GM12892 (cell line): ENCODE measurements at places on chromosomes 7 and 10.

DNA sequence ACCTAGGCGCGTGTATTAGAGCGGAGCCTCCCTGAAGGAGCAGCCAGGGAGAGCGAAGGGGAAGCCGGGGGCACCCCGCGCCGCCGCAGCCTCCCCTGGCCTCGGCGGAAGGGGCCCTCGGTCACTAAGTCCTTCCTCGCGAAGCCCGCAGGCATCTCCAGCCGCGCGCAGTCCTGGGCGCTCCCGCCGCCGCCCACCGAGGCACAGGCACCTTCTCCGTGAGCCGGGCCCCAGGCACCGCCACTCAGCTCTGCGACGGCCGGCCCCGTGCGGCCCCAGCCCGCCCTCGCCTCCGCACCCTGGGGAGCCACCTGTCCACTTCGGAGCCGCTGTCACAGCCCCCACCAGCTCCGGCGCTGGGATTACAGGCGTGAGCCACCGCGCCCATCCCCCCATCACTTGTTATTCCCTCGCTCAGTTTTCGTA is 80.8 kb downstream of the ZNF467 start:
- no peak for DNase-seq

- no peak for DNase-seq
Measured at GRCh38 chr10:13649844-13650520, 63.2 kb downstream of the PRPF18 start.

- DNase-seq = no peak
Measured at GRCh38 chr10:9268176-9268575, 1213.7 kb downstream of the GATA3 start.

DNA sequence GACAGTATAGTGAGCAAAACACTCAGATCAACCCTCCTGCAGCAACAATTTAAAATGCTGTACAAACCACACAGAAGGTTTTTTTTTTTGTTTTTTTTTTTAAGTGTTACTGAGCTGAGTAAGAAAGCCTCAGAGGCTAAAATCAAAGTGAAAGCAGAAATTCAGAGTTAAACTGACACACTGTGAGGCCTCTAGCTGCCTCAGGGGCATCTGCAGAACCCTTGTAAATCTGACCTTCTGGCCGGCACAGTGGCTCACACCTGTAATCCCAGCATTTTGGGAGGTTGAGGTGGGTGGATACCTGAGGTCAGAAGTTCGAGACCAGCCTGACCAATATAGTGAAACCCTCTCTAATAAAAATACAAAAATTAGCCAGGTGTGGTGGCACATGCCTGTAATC is 7.4 kb upstream of the GNA12 start:
- no peak for DNase-seq

DNA sequence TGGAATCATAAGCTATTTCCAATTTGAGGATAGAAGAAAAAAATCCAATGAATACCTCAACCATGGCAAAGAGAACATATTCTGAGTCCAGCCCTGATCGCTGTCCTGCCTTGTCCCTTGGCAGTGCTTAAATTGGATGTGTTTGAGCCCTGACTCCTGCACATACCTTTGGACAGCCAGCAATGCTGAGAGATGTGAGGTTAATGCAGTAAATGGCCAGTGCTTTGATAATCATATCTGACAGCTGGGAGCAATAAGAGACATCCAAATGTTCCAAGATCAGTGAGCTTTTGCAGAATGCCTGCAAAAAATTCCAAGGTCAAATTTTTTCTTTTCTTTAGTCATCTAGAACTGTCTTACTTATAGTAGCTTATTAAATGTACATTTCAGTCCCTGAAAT is 80.1 kb upstream of the LRRC17 start:
- DNase-seq = no peak

GRCh38 chr7:103113164-103113563 is 35.7 kb downstream of the NAPEPLD start:
- DNase-seq = no peak

DNA sequence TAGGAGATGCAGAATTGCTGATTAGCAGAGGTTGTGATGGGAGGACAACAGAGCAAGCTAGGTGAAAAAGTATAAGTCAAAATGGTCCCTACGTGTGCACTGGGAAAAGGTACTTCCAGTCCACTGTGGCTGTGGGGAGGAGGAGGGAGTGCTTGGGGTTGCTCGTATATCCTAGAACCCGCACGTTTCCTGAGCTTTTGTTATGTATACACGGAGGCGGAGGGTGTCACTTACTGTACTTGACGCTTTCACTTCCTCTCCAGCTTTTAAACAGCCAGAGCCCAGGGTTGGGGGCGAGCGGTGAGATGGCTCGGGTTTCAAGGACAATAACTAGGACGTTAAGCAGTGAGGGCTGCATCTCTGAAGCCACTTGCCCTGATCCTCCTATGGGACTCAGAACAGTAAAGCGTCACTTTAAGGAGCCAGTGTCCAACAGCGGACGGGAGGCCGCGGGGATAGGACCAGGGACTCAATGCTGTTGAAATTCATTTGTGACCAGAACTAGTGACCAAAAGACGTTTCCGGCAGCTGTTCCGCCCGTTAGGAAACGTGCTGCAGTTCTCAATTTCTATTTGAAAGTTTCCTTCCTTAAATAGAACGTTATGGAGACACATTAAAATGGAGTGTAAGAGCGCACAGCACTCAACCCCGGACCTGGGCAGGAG is 985 bp upstream of the ETV1 start:
- no peak for DNase-seq

DNA sequence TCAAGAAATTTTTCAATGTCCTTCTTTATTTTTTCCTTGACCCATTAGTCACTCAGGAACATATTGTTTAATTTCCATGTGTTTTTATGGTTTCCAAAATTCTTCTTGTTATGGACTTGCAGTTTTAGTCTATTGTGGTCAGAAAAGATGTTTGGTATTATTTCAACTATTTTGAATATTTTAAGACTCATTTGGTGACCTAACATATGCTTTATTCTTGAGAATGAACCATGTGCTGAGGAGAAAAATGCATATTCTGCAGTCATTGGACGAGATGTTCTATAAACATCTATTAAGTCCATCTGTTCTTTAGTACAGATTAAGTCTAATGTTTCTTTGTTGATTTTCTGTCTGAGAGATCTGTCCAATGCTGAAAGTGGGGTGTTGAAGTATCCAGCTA is 42.3 kb upstream of the MDFIC start:
- DNase-seq = no peak

GRCh38 chr10:71236822-71237682 is 24.7 kb downstream of the UNC5B start:
- DNase-seq = no peak

DNA sequence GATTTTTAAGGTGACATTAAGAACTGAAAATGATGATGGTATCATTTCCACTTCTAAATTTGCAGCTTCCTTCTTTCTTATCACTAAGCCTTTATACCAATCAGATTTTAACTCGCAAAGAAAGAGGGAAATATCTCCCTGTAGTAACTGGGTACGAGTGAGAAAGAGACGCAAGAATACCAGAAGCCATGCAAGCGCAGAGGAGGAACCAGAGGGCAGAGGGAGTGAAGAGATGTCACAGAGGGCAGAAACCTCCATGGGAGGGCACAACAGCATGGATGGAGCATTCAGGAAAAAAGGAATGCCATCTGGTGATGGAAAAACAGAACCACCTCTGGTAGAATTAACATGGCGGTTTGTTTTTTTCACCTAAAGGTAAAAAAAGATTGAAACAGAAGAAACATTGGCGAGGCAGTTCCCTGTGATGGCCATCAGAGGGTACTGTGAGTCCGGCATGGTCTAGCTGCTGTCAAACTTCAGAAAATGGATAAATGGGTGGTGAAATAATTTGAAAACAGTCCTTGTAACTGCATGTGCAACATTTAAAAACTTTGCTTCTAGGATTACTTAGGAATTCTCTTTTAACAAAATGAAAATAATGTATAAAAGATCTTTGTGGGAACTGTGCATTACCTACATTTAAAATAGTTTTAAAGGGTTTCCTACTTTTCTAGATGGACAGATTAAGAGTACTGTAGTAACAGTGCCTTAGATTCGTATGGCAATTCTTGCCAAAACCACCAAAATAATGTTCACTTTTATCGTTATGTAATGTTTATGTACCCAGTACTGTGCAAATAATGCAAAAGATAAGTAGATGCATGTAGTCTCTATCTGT is 91.8 kb downstream of the ARHGAP12 start:
- DNase-seq = no peak

DNA sequence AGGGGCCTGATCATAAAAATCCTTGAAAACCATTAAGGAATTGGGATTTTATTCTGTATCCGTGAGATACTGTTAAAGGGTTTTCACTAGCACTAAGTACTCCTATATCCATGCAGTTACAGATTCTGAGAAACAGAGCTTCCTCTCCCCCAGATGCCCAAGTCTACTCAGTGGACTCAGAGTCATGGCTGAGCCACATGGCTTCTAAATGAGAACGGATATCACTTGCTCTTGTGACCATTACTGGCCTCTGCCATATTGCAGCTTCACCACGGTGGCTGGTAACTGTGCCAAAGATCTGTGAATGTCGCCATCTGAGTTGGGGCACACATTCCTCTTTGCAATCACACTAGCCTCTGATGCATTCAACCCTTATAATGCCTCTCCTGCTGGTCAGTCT is 42.0 kb upstream of the PALS2 start:
- DNase-seq = no peak

GRCh38 chr7:42409296-42409695 is 172.3 kb upstream of the GLI3 start:
- DNase-seq = no peak

- no peak for DNase-seq
Measured at GRCh38 chr10:98125940-98126631, 8.4 kb upstream of the R3HCC1L start.

- DNase-seq = no peak
Measured at GRCh38 chr7:55202150-55202913, 162.8 kb upstream of the LANCL2 start.

DNA sequence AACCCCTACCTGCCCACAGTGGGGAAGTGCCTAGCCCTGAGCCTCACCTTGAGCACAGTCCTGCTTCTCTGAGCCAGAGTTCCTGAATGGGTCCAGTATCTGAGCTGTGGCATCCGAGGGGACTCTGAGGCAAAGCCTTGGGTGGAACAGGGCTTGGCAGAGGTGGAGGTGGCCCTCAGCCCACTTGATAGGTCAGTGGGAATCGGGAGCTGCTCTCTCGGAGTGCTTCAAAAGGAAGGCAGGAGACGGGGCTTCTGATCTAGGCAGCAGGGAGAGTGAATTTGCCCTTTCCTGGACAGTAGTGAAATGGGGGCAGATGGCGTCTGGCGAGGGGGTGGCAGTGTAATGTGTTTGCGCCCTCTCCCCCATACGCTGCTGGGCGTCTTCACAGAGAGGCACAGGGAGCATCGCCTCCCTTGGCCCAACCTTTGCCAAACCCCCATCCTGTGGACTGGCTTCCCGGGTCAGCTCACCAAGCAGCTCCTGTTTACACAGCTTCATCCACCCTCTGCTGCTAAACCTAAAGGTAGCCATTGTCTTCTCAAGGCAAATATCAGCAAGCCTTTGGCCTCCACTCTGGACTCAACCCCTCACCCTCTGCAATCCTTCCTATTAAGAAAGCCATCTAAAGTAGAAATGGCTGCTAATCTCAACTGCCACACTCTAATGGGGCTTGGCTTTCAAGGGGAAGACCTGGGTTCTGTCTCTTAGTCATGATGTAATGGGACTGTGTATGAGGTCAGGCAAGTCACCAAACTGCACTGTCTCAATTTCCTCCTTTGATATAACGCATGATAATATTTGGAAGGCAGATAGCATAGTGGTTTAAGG is 21.1 kb upstream of the VDAC2 start:
- DNase-seq = no peak
